ENCODE measurements at places on chromosomes 3 and 15. TPM values are rescaled to one million over a fixed set of nuclear protein-coding genes. Genes with fewer than 3 reads are reported as not detected.

- no peak overlapping the region for H3K4me3 ChIP-seq
- peaks cover 10% of the 10 kb centered on the region for H3K4me1 ChIP-seq
- no peaks in the 10 kb centered on the region for H3K27me3 ChIP-seq
- H3K36me3 ChIP-seq, result peaks cover 54% of the 10 kb centered on the region
These were observed 218.4 kb upstream of the GOLIM4 start for GRCh38 chr3:168314166-168314565.

GRCh38 chr3:73136941-73137340 is 75.5 kb downstream of the EBLN2 start:
- no peak for DNase-seq
- no peaks in the 10 kb centered on the region for H3K4me1 ChIP-seq
- H3K27ac ChIP-seq, result no peak overlapping the region

DNA sequence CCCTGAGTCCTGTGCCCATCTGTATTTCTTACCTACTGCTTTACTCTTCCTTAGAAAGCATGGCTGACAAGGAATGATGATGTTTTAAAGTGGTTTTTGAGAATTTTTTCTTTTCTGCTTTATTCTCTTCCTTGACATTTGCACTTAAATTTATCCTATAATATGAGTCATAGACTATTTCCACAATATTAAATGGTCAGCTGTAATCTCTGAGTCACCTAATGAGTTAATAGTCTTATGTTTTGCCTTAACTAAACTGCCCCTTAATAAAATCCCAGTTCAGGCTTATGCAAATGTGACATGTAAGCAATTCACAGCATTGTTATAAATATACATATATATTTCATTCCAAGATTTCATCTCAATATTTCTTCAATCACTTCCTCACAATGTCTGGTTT is 23.8 kb downstream of the MEIS2 start:
- no peak overlapping the region for H3K4me3 ChIP-seq
- peak overlapping the region; percentile 52 for H3K27ac ChIP-seq
- H3K27me3 ChIP-seq, result no peaks in the 10 kb centered on the region
- no peak for DNase-seq
- H3K4me1 ChIP-seq, result peaks cover 8% of the 10 kb centered on the region

DNA sequence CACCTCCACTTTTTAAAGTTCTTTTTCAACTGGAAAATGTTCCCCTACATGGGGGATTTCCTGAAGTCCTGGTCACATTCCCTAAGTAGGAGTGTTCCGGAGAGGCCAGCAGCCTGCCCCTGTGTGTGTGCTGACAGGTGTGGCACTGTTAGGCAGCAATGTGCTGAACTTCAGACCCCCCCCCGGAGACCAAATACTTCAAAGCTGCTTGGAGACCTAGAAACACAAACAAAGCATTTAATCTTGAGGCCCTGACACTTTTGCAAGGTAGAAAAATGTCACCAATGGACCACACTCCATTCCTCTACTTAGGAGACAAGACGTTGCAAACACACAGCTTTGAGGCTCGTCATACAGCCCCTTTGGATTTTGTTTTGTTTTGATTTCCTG is 259.6 kb upstream of the CTNNB1 start:
- H3K27ac ChIP-seq, result no peak overlapping the region
- no peaks in the 10 kb centered on the region for H3K36me3 ChIP-seq
- no peak for DNase-seq
- H3K4me1 ChIP-seq, result peaks cover 4% of the 10 kb centered on the region
- no peaks in the 10 kb centered on the region for H3K27me3 ChIP-seq

DNA sequence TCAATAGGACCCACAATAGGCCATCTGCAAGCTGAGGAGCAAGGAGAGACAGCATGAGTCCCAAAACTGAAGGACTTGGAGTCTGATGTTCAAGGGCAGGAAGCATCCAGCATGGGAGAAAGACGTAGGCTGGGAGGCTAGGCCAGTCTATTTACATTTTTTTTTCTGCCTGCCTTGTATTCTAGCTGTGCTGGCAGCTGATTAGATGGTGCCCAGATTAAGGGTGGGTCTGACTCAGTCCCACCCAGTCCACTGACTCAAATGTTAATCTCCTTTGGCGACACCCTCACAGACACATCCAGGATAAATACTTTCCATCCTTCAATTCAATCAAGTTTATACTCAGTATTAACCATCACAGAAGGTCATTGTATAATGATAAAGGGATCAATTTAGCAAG is 15.9 kb upstream of the PIAS1 start:
- no peak overlapping the region for H3K4me3 ChIP-seq
- H3K4me1 ChIP-seq, result peaks cover 5% of the 10 kb centered on the region

- H3K4me3 ChIP-seq, result no peak overlapping the region
- H3K27me3 ChIP-seq, result no peaks in the 10 kb centered on the region
- no peaks in the 10 kb centered on the region for H3K36me3 ChIP-seq
- no peaks in the 10 kb centered on the region for H3K4me1 ChIP-seq
These were observed 62.4 kb downstream of the MBNL1 start for GRCh38 chr3:152331018-152331541.

- H3K36me3 ChIP-seq, result no peaks in the 10 kb centered on the region
- H3K4me3 ChIP-seq, result no peak overlapping the region
- DNase-seq, result no peak
- no peaks in the 10 kb centered on the region for H3K27me3 ChIP-seq
- no peak overlapping the region for H3K27ac ChIP-seq
- peaks cover 6% of the 10 kb centered on the region for H3K4me1 ChIP-seq
These were observed 10.1 kb downstream of the LTF start for GRCh38 chr3:46454606-46455005.

DNA sequence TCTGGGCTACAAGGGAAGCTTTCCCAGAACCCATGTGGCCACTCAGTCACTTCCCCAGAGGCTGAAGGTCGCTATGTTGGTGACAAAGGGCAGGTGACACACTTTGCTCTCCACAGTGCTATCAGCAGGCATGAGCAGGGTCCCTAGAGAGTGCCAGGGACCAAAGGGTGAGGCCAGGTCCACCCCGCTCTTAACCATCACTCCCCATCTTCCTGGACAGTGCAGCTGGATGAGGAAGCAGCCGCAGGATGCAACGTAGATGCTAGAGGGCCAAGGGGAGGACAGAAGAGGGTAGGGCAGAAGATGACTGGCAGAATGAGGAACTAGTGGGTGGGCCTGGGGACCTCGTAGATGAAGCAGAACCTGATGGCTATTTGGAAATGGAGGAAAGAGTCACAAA is 13.6 kb upstream of the LTF start:
- no peaks in the 10 kb centered on the region for H3K27me3 ChIP-seq
- H3K4me3 ChIP-seq, result no peak overlapping the region
- H3K4me1 ChIP-seq, result no peaks in the 10 kb centered on the region
- H3K36me3 ChIP-seq, result no peaks in the 10 kb centered on the region
- DNase-seq, result no peak
- H3K27ac ChIP-seq, result no peak overlapping the region

DNA sequence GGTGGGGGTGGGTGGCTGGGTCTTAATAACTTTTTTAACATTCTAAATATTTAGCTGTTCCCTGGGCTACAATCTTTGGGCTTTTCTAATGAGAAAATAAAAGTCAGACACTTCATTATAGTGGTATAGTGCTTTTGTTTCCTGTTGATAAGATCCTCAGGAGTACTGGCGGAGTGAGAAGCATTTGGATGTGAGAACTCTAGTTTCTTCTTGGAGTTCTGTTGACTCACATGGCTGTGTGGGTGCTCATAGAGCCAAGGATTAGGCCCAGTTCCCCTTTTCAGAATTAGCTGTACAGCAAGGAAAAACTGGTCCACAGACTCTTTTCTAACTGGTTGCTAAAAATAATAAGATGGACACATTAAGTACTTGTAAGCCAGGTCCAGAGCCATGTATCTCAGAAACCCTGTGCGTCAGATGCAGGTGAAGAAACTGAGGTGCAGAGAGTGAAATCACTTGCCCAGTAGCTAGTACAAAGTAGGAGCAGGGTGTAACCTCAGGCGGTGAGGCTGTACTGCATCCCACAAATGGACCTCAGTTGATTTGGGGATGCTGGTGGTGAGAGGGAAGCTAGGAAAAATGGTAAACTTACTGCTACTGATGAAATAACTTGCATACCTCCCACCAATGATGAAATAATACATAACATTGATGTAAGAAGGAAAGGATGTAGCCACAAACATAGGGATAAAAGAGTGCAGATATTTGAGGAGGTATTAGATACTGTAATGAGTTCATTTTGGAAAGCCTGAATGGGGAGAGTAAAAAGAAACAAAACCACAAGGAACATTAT is 2.3 kb downstream of the ITPR1 start:
- H3K27me3 ChIP-seq, result peaks cover 5% of the 10 kb centered on the region
- peak; percentile 54 for DNase-seq
- H3K4me1 ChIP-seq, result peaks cover 22% of the 10 kb centered on the region
- peak overlapping the region; percentile 98 for H3K4me3 ChIP-seq
- no peak overlapping the region for H3K27ac ChIP-seq
- no peaks in the 10 kb centered on the region for H3K36me3 ChIP-seq

- H3K27ac ChIP-seq, result no peak overlapping the region
- DNase-seq, result no peak
- H3K36me3 ChIP-seq, result no peaks in the 10 kb centered on the region
- no peak overlapping the region for H3K4me3 ChIP-seq
These were observed 261.2 kb downstream of the PTPRG start for GRCh38 chr3:61822588-61822987.

GRCh38 chr3:57006179-57006657 is 54.2 kb upstream of the SPATA12 start:
- H3K27me3 ChIP-seq, result no peaks in the 10 kb centered on the region
- no peaks in the 10 kb centered on the region for H3K36me3 ChIP-seq
- H3K4me3 ChIP-seq, result no peak overlapping the region
- no peak for DNase-seq
- H3K27ac ChIP-seq, result no peak overlapping the region

GRCh38 chr15:92098869-92099268 is 245.4 kb downstream of the SLCO3A1 start:
- no peak overlapping the region for H3K27ac ChIP-seq
- no peaks in the 10 kb centered on the region for H3K36me3 ChIP-seq
- no peaks in the 10 kb centered on the region for H3K4me1 ChIP-seq
- no peaks in the 10 kb centered on the region for H3K27me3 ChIP-seq
- no peak for DNase-seq

- H3K27ac ChIP-seq, result no peak overlapping the region
- no peak overlapping the region for H3K4me3 ChIP-seq
- H3K36me3 ChIP-seq, result no peaks in the 10 kb centered on the region
These were observed 70.9 kb upstream of the TMEM115 start for GRCh38 chr3:50430191-50430590.

- no peaks in the 10 kb centered on the region for H3K4me1 ChIP-seq
- no peak overlapping the region for H3K27ac ChIP-seq
These were observed 481.7 kb downstream of the TUSC7 start for GRCh38 chr3:117191245-117191644.

DNA sequence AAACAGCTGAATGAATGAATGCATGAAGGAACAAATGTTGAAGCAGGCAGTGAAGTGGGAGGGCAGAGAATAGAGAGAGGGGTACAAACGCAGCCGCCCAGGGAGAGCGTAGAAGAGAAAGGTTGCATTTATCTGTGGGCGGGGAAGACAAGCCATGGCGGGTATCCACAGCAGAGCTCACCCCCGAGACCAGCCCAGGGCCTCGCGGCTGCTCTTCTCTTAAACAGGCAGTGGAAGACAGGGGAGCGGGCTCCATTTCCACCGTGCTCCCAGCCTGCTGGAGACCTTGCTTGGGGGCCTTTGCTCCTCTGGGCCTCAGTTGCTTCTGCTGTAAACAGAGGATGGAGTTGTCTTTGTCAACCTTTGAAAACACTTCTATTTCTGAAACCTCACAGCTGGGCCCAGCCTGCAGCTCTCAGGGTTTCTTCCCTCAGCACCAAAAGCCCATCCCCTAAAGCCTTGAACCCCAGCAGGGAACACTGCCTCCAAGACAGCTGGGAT is 259.5 kb downstream of the UACA start:
- no peak overlapping the region for H3K4me3 ChIP-seq
- peaks cover 6% of the 10 kb centered on the region for H3K4me1 ChIP-seq
- DNase-seq, result no peak
- H3K36me3 ChIP-seq, result no peaks in the 10 kb centered on the region
- no peaks in the 10 kb centered on the region for H3K27me3 ChIP-seq

GRCh38 chr3:113516115-113516505 is 1.2 kb upstream of the SPICE1 start:
- H3K27ac ChIP-seq, result no peak overlapping the region
- DNase-seq, result no peak
- no peaks in the 10 kb centered on the region for H3K36me3 ChIP-seq
- peaks cover 29% of the 10 kb centered on the region for H3K27me3 ChIP-seq
- no peaks in the 10 kb centered on the region for H3K4me1 ChIP-seq

Gene ISLR
- 1.6 TPM for total RNA-seq

Gene ESYT3
- total RNA-seq, result 6.3 TPM

Gene GOLGA6A
- not detected for total RNA-seq

Gene EOMES
- 0.11 TPM for total RNA-seq

Gene MFN1
- total RNA-seq, result 25.9 TPM

Gene GOLGA8Q
- 3.9 TPM for total RNA-seq

Gene FOXL2
- not detected for total RNA-seq

Measured in cardiac muscle cell (in vitro differentiated cells and primary cell).